ENCODE measurements at places on chromosomes 3 and 15. TPM values are rescaled to one million over a fixed set of nuclear protein-coding genes. Genes with fewer than 3 reads are reported as not detected.

Gene MYRIP
- total RNA-seq = 9.2 TPM

Gene CKMT1B
- not detected for total RNA-seq

Gene MGLL
- total RNA-seq = 33.4 TPM

- no peak for DNase-seq
Measured at GRCh38 chr3:52891164-52891563, 6.2 kb downstream of the STIMATE start.

- DNase-seq = peak; percentile 76
Measured at GRCh38 chr3:16849795-16850194, 35.0 kb upstream of the PLCL2 start.

DNA sequence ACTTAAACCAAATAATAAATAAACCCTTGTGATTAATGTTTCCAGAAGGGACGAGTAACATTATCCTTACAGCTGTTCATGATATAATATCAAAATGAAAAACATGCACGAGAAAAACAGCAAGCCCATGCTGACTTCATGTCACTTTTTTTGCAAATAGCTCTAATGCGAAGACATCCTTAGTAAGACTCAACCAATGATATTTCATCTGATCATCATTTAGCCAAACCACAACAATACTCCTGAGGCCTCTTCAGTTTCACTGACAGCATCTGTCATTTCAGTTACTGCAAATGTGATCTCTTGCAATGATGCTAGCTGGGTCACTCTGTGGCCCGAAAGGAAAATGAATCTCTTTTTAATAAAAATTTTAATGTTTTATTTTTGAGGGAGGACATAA, 74.0 kb downstream of the POLR2M start:
- DNase-seq = no peak

Gene CCDC54
- not detected for total RNA-seq

Gene CPLX3
- not detected for total RNA-seq

GRCh38 chr3:126737527-126737926, 33.5 kb downstream of the CHCHD6 start:
- DNase-seq = no peak

DNA sequence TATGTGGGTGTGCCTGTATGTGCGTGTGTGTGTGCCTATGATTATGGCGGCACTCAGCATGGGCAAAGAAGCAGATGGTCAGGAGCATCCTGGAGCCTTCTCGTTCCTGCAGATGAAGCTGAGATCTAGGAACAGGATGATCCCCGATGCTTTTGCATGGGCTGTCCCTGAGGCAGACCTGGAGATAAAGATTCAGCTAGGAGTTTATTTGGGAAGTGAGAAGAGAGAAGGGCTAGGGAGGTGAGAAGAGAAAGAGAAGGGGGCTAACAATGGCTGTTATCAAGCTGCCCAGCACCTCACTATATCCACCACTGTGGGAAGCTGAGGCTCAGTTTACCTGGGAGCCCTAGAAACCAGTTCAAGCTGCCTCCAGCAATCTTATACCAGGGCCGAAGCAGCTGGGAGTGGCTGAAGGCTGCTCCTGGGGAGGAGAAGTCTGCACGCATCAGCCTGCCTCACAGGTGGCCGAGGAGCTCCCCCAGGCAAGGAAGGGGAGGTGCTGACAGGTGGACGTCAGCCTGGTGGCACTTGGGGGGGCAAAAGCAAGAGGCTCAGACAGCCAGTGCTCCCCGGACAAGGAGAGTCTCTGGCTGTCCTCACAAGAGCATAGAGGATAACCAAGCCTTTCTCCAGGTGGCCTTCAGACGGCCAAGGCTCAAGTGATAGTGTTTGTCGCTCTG, 94.0 kb upstream of the IQSEC1 start:
- no peak for DNase-seq

GRCh38 chr3:13207578-13207922, 134.3 kb upstream of the IQSEC1 start:
- no peak for DNase-seq

GRCh38 chr3:133831966-133832801, 26.6 kb downstream of the SRPRB start:
- no peak for DNase-seq

Gene SLC38A3
- under 0.01 TPM for total RNA-seq

DNA sequence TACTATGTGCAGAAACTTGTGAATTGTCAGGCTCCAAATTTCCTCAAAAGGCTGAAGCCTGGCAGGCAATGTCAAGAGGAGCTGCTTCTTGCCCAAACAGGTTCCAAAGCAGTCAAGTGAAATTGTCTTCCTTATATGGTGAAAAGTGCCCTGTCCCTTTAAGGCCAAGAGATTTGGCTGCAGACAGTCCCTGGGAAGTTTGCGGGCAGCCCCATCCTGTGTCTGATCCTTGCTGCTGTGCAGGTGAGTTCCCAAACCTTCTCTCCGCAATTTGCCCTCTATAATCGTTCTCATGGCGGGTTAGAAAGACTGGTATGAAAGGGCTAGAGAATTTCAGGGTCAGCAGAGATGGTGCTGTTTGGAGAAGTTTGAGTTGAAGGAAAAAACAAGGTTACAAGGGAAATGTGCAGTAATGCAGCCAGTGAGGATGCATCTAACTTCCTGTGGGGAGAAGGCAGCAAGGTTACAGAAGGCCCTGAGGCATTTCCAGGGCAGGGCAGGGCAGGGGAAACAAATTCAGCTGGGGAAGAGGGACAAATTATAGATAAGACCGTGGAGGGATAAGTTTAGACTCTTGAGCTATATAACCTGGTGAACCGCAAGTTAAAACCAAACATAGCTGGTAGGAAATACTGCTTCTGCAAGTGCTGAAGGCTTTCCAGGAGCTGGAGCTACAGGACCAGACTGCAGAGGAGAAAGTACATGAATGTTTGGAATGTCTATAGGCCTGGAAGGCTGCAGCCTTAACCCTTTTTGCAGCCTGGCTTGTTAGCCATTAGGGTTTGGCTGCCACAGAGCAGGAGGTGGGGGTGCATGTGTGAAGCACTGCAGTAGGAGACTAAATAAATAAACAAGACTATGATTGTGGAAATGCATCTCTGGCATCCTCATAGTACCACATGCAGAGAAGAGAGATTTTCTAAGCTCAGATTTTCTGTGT, 256.2 kb upstream of the IL12A start:
- DNase-seq = peak; percentile 33

- no peak for DNase-seq
Measured at GRCh38 chr15:63601704-63602185, 4.6 kb downstream of the FBXL22 start.

All from dermis microvascular lymphatic vessel endothelial cell (primary cell).